ENCODE measurements at places on chromosomes 2 and 18. TPM values are rescaled to one million over a fixed set of nuclear protein-coding genes. Genes with fewer than 3 reads are reported as not detected.

The UGT1A3 gene
- not detected for total RNA-seq

The LBX2 gene
- total RNA-seq: 5.4 TPM

The SULT1C2 gene
- total RNA-seq: 1.2 TPM

DNA sequence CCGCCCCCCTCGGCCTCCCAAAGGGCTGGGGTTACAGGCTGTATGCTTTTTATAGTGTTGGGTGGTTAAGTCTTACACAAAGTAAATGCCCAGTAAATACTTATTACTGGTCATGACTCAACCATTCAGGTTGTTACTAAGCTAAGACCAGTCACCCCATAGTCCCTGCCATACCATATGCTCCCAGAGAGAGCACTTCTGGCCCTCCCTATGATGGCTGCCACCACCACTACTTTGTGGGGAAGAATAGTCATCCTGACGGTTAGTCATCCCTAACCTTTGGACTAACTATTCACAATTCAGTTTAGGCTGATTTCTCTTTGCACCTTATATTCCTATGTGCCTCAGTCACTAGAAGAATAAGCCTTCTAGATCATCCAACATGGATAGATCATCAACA, 42.0 kb upstream of the MSH2 start:
- peak; percentile 93 for DNase-seq

DNA sequence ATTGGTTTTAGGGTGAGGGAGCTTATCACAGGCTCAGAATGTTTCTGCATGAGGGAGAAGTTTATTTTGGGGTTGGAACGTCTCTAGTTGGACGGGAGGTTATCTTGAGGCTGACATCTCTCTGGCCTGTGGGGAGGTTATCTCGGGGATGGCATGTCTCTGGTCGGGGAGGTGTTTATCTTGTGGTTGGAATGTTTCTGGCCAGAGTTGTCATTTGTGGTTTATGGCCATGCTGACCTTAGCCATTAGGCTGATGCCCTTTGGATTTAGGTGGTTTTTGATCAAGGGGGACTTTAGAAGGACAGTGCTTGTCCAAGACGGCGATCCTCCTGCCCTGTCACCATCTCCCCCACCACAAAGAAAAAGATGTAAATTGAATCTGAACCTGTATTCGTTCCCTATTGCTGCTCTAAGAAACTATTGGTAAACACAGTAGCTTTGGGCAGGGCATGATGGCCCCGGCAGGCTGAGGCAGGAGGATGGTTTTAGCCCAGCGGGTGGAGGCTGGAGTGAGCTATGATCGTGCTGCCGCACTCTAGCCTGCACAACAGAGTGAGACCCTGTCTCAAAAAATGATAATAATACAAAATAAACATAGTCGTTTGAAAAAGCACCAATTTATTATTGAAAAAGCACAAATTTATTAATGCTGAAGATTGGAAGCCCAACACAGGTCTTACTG, 17.8 kb upstream of the MPPE1 start:
- DNase-seq: no peak

The ASXL3 gene
- total RNA-seq: not detected

DNA sequence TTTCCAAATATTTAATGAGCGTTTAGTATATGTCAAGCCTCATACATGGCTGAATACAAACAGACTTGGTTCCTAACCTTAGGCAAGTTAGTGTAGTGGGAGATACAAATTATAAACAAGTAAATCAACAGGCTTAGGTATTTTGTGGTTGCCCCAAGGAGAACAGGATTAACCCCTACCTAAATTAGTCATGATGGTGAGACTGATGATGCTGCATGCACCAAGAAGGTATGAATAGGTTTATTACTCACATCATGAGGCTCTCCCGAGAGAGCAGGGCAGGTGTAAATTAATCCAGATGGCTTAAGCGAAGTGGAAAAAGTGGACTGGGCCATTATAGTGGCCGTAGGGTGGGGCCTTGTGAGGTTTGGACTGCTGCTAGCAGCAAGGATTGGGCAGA, 118.1 kb upstream of the GCFC2 start:
- no peak for DNase-seq

The GCKR gene
- total RNA-seq: 1.4 TPM

GRCh38 chr2:167890739-167891138, 356.7 kb downstream of the STK39 start:
- DNase-seq: no peak

DNA sequence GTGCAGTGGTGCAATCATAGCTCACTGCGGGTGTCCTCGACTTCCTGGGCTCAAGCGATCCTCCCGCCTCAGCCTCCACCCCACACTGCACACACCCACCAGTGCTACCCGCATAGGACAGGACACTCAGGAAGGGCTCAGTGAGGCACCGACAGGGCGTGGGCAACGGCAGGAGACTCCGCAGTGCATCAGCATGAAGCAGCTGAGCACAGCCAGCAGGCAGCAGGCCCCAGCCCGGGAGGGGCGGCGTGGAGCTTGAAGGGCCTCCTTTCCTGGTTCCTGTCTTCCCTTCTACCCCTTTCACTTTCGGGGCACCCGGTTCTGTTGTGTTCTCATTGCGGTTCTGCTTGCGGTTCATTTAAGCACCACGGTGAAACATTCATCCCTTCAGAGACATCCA, 89.8 kb downstream of the ZNF516 start:
- DNase-seq: no peak

DNA sequence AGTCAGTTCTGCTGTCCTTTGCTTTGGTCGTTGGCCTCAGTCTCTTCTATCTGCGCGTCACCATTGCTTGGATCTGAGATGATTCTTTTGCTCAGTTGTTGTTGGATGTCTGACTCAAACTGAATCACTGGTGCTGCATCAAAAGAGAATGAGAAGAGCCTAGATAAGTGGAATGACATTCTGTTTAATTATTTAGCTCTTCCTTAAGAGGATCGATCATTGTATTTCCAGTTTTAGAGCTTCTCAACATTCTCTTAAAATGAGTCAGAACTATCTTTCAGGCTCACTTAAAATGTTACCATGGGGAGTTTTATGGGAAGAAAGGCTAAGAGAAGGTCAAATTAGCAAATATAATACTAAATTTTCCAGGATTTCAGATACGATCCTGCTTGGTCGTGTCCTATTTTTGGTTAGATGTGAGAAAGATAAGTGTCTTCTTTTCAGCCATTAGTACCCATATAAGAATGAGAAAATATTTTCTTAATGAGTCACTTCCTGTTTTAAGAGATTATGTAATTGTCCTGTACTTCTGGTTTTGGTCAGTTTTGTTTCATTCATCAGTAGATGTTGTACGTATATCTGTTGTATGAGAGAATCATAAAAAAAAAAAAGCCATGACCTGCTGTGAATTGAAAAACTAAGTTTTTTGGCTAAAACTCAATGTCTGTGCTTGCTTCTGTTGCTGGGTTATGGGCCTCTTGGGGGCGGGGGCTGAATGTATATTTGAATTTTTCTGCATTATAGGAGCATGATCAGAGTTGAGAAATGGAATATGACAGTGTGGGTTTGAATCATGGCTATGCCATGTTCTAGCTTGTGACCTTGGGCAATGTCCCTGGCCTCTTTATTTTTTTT, 31.6 kb upstream of the CASP10 start:
- DNase-seq: no peak

DNA sequence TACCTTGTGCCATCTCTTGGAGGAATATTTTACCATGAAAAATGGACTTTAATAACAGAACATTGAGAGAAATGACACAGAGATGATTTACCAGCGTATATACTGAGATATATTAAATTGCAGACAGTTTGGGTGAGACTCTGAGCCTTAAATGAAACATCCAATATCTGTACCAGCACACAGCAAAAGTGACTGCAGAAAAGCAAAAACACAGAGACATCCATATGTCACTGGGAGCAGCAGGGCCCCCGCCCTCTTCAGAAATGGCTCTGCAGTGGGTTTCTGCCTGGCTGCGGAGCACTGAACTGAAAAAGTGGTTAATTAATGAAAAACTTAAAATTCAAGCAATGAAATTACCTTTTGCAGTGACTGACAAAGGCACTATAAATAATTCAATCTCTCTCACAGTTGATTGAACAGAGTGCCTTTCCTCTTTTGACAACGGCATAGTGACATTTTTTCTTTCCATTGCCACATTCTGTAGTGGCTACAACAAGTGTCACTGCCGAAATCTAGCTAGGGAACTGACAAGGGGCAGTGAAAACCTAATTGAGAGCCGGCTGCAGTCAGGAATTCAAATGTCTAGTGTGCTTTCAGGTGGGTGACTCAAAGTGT, 353.4 kb downstream of the ALK start:
- no peak for DNase-seq
